Naive thymus-derived CD4-positive, alpha-beta T cell (primary cell): ENCODE measurements at places on chromosomes 6 and 20. TPM values are rescaled to one million over a fixed set of nuclear protein-coding genes. Genes with fewer than 3 reads are reported as not detected.

The CALHM6 gene
- 79.3 and 82.0 TPM in 2 replicates for total RNA-seq

The WFDC5 gene
- total RNA-seq = not detected in 2 replicates

The TREM1 gene
- not detected for total RNA-seq

The IL20RA gene
- total RNA-seq = not detected

The GABRR1 gene
- total RNA-seq = not detected

The PRDM1 gene
- total RNA-seq = 2.0 TPM

DNA sequence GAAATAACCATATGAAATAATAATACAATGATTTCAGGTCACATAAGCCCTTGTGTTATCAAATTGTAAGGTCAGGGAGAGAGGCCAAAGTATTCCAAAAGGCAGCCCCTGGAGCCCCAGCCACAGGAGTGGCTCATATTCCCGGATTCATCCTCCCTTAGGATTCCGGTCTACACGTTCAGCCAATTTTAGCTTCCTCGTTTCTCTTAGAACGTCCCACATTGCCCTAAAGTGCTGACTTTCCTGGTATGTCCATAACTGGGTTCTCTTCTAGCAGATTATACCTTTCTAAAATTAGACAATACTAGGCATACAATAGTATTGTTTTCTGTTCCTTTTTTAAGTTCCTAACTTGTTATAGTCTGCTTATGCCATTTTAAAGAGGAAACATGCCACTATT is 192.7 kb upstream of the NOX3 start:
- DNase-seq = no peak

GRCh38 chr20:60306105-60306504 is 347.9 kb downstream of the CDH26 start:
- DNase-seq = no peak

DNA sequence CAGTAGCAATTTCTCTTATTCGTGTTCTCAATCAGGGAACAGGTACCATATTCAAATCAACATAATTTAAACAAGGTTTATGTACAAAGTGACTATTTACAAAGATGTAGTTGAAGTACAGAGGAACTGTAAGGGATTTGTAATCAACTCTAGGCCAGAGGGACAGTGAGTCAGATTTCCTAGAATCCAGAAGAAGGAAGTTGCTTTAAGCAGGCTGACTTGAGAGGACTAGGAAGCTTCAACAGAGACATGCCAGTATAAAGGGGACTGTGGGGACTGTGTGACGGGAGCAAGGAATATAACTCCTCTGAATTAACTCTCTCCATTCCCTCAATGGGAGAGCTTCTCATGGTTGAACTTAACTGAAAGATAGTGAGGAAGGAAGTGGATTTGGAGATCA is 427.4 kb upstream of the JAG1 start:
- no peak for DNase-seq

DNA sequence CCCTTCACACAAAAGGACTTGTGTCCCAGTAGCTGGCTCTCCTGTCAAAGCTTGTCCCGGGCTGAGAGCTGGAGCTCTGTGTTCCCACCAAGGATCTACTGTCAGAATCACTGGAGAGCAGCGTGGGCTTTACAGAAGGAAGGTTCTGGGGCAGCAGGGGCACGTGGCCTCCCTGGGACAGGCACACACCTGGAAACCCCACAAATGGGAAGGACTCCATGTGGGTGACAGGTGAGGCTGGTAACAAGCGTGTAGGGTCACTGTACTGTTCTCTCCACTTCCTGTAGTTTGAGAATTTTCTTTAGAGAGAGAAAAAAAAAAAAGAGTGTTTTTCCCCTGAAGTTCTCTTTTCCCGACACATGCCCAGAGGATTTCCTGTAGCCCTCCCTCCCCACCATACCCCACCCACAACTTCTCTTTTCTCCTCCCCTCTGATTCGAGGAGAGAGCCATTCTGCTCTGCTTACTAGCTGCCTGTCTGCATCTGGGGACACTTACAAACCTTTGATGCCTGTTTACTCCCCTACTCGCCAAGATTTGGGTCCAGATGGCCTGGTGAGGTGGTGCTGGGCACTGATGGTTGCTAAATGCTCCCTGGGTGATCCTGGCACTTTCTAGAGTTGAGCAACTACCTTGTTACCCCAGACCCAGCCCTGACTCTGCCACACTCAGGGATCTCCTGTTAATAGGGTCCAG is 84.1 kb upstream of the SIRPA start:
- DNase-seq = no peak

- DNase-seq = no peak
These were observed 125.9 kb upstream of the THBS2 start for GRCh38 chr6:169379495-169380070.

DNA sequence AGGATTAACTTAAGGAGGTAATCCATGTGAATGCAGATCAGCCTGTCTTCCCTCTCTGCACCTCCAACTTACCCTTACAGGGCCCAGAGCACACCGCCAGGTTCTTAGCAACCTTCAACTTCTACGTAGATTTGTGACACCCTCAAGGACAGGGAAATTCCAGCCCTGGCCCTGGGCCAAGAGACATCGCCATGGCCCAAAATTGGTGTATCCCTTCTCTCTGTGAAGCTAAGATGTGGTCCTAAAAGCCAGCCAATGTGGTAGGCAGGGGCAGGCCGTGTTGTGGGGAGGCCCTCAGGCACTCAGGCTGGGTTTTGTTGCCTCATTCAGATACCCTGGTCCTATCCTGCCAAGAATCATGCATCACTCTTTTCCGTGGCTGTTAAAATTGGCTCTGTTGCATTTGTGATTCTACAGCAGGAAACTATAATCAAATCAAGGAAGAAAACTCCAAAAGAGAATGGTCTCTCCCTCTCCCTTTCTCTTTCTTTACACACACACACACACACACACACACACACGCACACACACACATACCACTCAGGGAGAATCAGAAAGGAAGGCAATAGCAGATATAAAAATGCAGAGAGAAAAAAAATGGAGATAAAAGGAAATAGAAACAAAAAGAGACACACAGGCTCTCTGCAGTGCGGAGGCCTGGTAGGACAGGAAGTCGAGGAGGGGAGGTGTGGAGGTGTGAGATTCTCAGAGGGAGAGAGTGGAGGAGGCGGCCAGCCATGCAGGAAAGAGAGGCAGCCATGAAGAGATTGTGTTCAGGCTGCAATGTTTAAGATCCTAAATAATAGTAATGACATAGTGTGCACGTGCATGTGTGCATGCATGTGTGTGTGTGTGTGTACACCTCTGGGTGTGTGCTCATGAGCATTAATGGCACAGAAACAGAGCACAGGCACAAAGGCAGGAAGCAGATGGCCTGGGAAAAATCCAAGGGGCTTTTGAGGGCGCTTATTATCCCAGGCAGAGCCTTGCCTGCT is 201.8 kb upstream of the LRFN2 start:
- DNase-seq = no peak

- DNase-seq = no peak
These were observed 452.9 kb downstream of the UTRN start for GRCh38 chr6:144737998-144738397.

GRCh38 chr20:5056801-5057599 is 55.7 kb upstream of the SLC23A2 start:
- DNase-seq = peak; percentile 28
